BJ (cell line): ENCODE measurements at places on chromosomes 13 and 19. TPM values are rescaled to one million over a fixed set of nuclear protein-coding genes. Genes with fewer than 3 reads are reported as not detected.

ZNF90 gene
- polyA plus RNA-seq, result 0.36 and 0.38 TPM in 2 replicates

VSTM1 gene
- polyA plus RNA-seq, result not detected in 2 replicates

DNA sequence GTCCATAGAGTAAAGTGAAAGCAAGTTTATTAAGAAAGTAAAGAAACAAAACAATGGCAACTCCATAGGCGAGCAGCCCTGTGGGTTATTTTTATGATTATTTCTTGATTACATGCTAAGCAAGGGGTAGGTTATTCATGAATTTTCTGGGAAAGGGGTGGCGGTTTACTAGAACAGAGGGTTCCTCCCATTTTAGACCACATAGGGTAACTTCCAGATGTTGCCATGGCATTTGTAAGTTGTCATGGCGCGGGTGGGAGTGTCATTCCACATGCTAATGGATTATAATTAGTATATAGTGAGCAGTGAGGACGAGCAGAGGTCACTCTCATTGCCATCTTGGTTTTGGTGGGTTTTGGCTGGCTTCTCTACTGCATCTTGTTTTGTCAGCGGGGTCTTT, 8.4 kb upstream of the DCUN1D2 start:
- DNase-seq, result no peak

OR10H2 gene
- polyA plus RNA-seq, result not detected in 2 replicates

CLIP3 gene
- polyA plus RNA-seq, result 14.7 and 23.9 TPM in 2 replicates

GRCh38 chr13:101621099-101621498, 168.6 kb downstream of the ITGBL1 start:
- DNase-seq, result no peak

- DNase-seq, result no peak
Observed at GRCh38 chr13:72788831-72789230, 6.9 kb downstream of the PIBF1 start.

ZSCAN4 gene
- not detected in 2 replicates for polyA plus RNA-seq

PBX4 gene
- 1.3 and 1.9 TPM in 2 replicates for polyA plus RNA-seq

DNA sequence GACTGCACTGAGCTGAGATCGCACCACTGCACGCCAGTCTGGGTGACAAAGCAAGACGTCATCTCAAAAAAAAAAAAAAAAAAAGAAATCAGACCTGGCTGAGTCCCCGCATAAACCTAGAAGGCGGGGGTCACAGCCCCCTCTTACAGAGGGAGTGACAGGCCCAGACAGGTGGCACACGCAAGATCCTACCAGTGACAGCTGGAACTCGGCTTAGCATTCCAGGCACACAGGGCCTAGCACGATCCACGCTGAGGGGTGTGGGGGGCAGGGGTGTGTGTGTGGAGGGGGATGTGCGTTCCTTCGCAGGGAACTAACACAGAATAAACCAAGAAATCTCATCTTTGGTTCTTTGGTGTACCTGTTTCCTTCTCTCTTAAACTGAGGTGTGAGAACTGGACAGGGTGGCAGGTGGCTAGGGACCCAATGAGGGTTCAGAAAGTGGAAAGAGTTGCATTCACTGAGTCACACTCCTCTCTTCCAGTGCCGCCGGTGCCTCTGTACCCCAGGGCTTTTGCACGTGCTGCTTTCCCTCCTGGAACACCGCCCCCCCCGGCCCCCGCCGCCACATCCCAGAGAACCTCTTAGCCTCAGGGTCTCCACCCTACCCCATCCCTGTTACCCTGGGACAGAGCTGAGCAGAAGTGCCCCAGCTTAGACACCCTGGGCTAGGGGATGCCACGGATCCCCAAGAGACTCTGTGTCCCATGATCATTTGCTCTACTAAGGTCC, 5.0 kb downstream of the SGTA start:
- no peak for DNase-seq

DNA sequence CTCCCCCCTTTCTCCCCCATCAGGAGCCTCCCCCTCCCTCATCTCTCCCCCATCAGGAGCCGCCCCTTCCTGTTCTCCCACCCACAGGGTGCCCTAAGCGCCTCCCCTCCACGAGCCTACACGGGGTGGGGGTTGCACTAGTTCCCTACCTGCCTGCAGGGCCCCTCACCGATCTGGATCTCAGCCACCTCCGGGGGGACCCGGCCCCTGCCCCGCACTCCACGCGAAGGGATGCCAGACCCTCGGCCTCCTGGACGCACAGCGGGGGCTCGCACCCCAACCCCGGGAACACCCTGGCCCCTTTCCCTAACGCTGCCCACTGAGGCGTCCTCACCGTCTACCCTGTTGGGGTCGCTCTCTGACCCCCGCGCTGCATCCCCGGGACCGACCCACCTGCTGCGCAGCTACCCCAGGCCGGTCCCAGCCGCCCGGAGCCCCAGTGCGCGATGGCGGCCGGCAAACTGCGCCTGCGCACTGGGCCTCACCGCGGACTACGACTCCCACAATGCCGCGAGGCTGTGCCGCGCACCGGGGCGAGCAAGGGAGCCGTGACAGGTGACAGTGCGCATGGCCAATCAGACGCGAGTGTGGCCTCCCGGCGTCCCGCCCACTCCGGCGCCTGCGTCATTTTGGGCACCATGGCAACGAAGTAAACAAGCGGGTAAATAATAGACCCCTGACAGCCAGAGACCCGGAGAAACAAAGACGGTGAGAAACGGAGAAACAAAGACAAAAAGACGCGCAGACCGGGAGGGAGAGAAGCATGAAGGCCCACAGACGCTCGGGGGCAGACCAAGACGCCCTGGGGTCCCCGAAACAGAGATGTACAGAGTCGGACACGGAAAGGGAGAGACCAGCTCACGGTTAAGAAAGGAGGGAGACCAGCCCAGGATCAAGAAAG, at the start of gene ZSCAN18:
ZSCAN18 (minus strand) TSS at position 451 of the 901 bp plus-strand sequence. CDS start 7,964 bp downstream, outside the sequence.
- peak; percentile 71 for DNase-seq

CLEC4M gene
- polyA plus RNA-seq, result not detected in 2 replicates

- no peak for DNase-seq
Observed at GRCh38 chr13:31032528-31033113, 100.2 kb downstream of the TEX26 start.

TNPO2 gene
- polyA plus RNA-seq, result 49.6 and 77.3 TPM in 2 replicates

ZMYM2 gene
- polyA plus RNA-seq, result 11.6 and 29.5 TPM in 2 replicates

DNA sequence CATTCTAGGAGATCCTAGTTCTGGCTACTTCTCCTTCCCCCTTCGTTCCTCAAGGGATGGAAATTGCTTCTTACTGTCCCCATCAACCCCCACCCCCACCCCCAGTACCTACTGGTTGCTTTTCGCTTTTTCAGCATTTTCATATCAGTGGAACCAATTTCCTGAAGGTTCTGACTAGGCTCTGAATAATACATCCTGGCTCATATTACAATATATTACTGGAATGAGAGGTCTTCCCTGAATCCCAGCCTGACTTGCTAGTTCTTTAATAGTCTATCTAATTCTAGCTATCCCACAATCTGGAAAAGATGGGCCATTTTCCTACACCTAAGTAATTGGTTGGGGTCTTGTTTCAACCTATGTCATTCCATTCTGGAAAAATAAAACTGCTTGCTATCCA, 207.4 kb downstream of the COG6 start:
- DNase-seq, result no peak

FXYD7 gene
- polyA plus RNA-seq, result 0.10 TPM in 1 of 2 replicates, not detected in the other

UBXN6 gene
- polyA plus RNA-seq, result 85.5 and 127 TPM in 2 replicates

- DNase-seq, result peak; percentile 51
Observed at GRCh38 chr19:1213391-1214286, 8.1 kb downstream of the STK11 start.

GRCh38 chr13:22662771-22663170, 518.0 kb upstream of the SGCG start:
- DNase-seq, result no peak
